HS-27A (cell line): ENCODE measurements at places on chromosomes 2 and 18.

DNA sequence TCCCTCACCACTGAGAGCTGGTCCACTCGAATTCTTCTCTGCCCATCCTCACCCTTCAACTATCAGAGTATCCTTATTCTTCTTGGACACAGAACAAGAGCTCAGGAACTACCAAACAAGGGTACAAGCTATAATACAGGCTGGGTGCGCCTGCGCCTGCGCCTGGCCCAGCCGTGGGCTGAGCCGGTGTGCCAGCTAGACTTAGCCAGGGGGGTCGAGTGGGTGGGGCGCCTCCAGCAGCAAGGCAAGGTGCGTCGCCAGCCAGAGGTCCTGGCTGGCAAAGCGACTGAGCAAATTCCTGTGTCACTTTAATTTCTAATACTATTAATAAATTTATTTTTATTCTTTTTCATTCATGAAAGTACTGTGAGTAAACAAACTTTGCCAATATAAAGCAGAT is 1072.6 kb upstream of the PIK3C3 start:
- DNase-seq = no peak

- no peak for DNase-seq
Measured at GRCh38 chr2:214830794-214831346, 21.4 kb upstream of the BARD1 start.

DNA sequence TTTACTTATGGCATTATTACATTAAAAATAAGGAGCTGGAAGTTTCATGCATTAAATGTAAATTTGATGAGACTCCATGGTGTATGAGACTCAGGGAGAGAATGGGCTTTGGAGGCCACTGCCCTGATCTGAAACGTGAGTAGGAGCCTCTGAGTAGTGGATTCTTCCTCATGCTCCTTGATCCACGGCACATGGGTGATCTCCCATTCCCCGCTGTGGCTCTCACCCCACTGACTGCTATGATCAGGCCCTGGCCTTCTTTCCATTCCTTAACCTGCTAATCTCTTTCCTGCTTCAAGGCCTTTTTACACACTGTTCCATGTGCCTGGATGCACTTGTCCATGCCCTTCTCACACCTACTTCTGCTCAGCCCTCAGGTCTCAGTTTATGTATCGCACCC is 68.4 kb downstream of the SMAD7 start:
- DNase-seq = no peak

DNA sequence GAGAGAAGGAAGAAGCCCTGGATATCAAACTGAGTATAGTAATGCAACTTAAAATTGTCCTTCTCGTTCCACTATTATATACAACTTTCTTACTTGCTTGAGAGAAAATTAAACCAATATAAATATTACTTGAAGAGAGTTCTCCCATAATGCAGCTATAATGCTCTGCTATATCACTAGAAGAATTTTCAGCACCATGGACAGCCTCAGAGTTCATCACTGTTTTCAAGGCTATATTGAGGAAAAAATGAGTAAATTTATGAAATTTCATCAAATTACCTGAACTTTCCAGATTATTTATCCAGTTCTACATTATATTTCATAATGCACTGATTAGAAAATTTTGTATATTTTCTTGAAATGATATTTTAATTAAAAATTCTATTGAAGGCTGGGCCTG is 1053.5 kb upstream of the FAM98A start:
- DNase-seq = no peak

- DNase-seq = no peak
Measured at GRCh38 chr18:48304906-48305693, 104.1 kb downstream of the ZBTB7C start.
